ENCODE measurements at places on chromosomes 11 and 22.

GRCh38 chr22:35555483-35555890 lies 14.9 kb downstream of the RASD2 start:
- no peak for DNase-seq

DNA sequence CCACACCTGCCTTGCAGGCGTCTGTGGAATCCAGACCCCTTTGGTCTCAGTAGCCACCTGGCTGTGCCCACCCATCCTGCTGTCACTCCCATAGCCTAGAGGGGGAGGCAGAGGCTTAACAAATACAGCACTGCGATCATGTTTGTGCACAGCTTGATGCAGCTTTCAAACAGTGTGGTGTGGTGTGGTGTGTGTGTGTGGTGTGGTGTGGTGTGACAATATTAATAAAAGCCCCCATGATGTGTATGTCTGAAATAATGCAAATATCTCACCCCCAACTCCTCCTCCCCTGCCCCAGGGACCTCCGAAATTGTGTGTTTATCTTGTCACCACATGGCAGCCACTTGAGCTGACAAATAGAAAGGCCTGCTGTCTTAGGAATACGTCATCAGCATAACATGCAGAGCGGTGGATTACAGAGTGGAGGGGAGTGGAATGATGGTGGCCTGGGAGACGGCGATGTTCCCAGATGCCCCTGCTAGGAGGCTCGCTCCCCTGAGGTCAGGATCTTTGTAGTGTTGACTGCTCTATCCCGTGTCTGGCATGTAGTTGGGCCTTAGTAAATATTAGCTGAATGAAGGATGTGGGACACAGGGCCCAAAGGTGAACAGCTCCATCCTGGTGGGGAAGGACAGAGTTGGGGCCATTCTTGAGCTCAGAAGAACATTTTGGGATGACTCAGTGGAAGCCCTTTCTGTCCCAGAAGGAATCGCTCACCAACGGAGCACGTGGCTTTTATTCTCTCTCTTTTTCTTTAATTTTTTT lies 2.8 kb downstream of the PDXP start:
- DNase-seq = peak; percentile 64

GRCh38 chr11:118883368-118884071 lies at the start of gene CXCR5:
Gene CXCR5 (plus strand): TSS chr11:118883892. CDS start chr11:118883942, 50 bp downstream.
- no peak for DNase-seq

DNA sequence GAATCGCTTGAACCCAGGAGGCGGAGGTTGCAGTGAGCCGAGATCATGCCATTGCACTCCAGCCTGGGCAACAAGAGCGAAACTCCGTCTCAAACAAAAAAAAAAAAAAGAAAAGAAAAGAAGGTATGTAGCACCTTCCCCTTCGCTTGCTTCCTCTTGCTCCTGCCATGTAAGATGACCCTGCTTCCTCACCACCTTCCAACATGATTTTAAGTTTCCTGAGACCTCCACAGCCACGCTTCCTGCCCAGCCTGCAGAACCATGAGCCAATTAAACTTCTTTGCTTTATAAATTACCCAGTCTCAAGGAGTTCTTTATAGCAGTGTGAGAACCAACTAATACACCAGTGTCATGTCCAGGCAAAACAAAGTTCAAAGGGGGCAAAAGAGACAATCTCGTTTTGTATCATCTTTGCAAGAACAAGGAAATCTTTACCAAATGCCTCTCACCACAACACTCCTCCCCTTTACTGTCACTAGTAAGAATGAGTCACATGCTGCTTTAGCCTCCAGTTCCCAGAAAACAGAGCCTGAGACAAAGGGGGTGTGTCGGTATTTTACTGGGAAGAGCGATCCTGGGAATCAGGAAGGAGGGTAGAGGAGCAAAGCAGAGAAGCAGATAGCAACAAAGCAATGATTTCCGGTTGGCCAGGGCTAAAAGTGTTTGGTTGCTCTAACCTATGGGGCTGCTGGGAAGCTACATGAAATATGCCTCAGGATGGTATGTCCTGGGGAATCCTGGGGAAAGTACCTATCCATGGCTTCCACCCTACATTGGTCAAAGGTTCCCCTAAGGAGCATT lies 10.5 kb upstream of the MCHR1 start:
- DNase-seq = no peak
